ENCODE measurements at places on chromosomes 3 and 15. TPM values are rescaled to one million over a fixed set of nuclear protein-coding genes. Genes with fewer than 3 reads are reported as not detected.

The LEKR1 gene
- 1.3 TPM for polyA plus RNA-seq

The ROBO1 gene
- 86.9 TPM for polyA plus RNA-seq

The TXNRD3 gene
- 15.4 TPM for polyA plus RNA-seq

The ABCF3 gene
- polyA plus RNA-seq, result 69.7 TPM

The ZPLD1 gene
- polyA plus RNA-seq, result 0.89 TPM

The MYO5C gene
- polyA plus RNA-seq, result 26.0 TPM

The PPARG gene
- 28.5 TPM for polyA plus RNA-seq

All from renal pelvis (tissue), 12 donors.